ENCODE measurements at places on chromosomes 16 and 17. TPM values are rescaled to one million over a fixed set of nuclear protein-coding genes. Genes with fewer than 3 reads are reported as not detected.

DNA sequence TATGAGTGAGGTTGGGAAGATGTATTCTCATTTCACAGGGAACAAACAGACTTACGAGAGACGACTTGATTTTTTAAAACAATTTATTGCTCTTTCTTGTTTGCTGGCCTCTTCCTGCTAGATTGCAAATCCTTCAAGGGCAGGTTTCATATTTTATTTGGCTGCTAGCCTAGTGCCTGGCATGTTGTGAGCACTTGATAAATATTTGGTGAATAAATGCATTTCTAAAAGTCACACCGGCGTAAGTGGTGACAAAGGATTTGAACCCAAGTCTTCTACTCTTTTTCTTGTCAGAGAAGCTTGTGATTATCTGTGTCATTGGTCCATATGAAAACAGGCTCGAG is 1.4 kb downstream of the WWP2 start:
- no peak for DNase-seq

GRCh38 chr17:63775420-63775819 is 1.4 kb downstream of the DDX42 start:
- DNase-seq = peak; percentile 11

GRCh38 chr16:31200821-31201568 is 1.6 kb downstream of the PYCARD start:
- no peak for DNase-seq

The DPEP1 gene
- total RNA-seq = 0.20 TPM

DNA sequence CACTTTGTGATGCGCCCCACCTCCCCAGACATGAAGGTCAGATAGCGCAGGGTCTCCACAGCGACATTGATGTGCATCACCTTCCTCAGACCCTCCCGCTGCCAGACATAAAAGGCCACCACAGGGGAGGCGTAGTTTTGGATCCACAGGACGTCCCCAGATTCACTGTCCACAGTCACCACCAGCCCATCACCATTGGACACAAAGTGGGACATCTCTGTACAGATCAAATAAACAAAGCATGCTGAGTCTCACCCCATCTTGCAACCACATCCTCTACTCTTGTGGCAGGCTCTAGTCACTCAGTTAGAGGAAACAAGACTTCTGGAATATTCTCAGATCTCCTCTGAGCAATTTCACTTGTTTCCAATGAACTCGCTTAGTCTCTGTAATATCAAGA is 46.3 kb upstream of the ICAM2 start:
- DNase-seq = no peak

DNA sequence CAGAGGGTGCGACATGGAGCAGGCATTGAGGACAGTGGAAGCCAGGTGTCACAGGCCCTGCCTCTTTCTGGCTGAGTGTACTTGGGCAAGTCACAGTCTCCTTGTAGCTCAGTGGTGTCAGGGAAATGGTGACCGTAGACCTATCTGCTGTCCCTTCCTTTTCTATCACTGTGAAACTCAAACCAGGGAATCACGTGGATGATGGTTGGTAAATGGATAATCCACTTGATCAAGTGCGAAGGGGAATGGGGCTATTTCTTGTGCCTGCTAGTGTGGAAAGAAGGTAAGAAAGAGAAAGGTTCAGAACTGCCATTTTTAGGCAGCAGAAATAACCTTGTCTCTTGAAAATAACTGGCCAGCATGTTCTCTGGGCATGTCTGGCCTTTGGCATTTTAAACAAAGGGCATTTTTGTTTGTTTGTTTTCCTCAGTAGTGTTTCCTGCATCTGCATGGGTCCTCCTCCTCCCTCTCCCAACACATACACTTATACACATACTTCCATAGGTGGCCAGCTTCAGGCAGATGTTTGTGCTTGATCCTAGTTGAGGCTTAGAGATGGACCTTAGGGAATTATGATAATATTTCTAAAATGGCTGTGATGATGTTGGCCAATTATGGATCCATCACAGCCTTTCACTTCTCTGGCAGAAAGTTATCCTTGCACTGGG is 7.1 kb downstream of the TBX4 start:
- DNase-seq = no peak

DNA sequence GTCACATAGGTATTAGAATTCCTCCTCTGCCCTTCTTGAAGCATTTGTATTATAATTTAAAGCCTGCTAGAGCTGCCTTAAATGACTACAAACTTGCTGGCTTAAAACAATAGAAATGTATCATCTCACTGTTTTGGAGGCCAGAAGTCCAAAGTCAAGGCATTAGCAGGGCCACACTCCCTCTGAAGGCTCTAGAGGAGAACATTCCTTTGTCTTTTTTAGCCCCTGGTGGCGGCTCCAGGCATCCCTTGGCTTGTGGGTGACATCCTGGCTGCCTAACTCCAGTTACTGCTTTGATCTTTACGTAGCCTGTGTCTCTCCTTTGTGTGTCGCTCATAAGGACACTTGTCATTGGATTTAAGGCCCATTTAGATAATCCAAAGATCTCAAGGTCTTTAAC is 186.6 kb upstream of the SALL1 start:
- DNase-seq = no peak

DNA sequence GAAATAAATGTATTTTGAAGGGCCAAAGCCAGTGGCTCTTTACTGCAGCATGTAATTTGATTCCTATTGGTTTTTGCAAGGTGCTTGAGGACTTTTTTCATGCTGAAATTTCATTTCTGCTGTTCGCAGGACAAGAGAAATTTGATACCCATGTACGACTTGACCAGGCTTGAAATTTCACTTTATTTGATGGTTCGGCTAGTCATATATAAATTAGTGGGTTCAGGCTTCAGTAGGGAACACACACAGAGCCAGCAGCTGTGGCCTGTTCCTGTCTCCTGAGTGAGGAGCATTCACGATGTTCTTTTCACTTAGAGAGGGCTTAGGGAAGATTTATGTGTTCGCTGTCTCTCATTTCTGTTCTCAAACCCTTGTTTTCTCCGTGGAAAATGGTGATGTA is 258.4 kb upstream of the CACNG5 start:
- no peak for DNase-seq

The GP2 gene
- total RNA-seq = not detected

DNA sequence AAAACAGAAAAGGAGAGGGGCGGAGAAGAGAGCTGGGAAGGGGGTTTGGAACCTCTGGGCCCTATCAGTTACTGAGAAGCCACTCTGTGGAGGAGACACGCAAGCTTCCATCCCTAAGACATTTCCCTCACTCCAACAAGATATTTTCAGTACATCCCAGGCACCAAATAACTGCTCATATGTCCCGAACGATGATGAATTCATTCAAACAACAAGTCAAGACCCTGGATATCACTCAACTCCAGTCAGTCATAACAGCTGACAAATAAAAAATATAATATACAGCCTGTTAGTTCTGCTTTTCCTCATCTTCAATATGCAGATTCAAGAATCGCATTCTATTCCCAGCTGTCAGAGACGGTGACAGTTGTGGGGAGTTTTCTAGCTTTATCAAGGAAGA is 104.0 kb upstream of the ZFHX3 start:
- DNase-seq = no peak

DNA sequence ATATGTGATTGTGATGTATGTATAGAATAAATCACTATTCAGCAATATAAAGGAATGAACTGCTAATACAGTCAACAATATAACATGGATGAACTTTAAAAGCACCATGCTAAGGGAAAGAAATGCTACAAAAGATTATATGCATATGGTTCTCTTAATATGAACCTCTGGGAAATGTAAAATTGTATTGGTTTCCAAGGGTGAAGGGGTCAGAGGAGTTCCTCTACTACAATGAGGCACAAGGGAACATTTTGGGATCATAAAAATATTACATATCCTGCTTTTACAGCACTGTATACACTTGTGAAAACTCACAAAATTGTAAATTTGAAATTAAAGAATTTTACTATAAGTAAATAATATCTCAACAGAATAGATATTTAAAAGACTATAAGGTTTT is 111.4 kb downstream of the CA10 start:
- DNase-seq = no peak

GRCh38 chr16:53775821-53776431 is 72.0 kb downstream of the FTO start:
- no peak for DNase-seq

DNA sequence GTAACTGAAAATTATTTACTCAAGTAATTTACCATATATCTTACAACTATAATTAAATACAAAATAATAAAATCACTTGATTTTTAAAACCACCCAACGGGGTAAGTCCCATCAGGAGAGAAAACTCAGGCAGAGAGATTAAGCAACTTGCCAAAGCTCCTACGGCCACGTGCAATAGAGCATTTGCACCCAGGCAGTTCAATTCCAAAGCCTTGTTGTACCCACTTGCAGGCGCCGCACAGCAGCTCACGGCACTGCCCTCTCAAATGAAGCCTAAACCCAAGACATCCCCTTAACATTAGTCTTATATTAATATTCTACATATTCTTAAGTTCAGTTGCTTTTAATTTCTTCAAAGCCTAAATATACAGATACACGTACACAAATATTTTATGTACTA is 75.7 kb downstream of the SPAG9 start:
- no peak for DNase-seq

DNA sequence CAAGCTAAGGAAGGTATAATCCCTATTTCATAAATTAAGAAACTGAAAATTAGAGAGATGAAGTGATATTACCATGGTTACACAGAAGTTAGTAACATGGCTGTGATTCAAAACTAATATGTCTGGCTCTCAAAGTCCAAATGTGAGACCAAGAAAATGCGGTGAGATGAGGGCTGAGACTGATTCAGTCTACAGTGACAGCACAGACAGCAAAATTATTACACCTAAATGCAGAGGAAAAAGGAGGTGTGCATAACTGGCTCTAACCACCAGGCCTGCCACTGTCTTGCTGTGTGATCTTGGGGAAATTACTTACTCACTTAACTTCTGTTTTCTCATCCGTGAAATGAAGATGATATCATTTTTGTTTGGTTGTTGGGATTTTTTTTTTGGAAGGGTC is 270.0 kb upstream of the SOX9 start:
- DNase-seq = no peak

DNA sequence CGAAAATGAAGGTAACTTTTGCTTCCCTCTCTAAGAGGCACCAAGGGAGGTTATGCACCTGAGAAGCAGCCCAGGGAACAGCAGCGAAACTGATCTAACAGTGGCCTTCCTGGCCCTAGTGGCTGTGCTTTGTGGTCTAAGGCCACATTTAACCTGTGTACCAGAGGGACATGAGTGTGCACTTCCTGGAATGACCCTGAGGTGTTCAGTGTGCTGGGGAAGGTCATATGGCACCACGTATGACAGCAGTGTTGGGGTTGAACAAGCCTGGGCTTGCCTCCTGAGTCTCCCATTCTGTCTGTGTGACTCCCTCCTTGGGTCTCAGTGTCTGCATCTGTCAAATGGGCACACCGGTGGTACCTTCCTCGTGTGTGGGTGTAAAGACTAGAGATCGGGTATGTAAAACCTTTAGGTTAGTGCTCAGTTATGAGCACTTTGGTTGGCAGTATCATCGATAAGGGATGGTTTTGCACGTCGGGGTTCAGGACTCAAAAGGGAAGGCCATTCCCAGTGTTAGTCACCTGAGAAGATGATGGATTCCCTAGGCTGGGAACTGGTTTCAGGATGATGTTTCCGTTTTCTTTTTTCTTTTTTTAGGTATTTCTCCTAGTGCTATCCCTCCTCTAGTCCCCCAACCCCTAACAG is 31.9 kb downstream of the PLCG2 start:
- no peak for DNase-seq

All from lung microvascular endothelial cell (primary cell).